RPMI7951 (cell line): ENCODE measurements at places on chromosomes 12 and 14. TPM values are rescaled to one million over a fixed set of nuclear protein-coding genes. Genes with fewer than 3 reads are reported as not detected.

DNA sequence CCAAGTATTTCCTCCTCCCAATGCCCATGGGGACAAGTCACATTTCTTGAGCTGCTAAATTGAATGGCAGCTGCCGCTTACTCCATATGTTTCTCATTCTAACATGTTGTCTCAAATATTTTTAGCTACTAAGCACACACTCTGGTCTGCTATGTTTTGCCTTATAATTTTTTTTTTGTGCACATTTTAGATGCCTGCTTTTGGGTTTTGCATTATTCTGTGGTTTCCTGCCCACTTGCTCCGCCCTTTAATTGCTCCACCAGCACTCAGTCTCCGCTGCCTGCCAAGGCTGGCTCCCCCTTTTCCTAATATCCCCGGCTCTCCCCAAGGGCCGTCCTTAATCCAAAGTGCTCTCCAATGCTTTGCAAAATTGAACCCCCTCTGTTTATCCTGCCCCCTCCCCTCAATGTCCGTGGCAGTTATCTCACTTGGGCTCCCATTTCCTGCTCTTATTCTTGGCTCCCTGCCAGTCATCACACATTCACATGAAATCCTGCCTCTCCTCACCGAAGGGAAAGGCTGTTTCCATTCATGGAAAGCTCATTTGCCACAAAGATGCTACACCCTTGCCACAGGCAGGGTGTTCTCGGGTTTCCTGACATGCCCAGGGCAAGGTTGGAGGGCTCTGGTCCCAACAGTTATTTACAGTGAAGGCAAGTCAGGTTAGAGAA, 79.4 kb downstream of the C12orf75 start:
- peak; percentile 51 for DNase-seq

DNA sequence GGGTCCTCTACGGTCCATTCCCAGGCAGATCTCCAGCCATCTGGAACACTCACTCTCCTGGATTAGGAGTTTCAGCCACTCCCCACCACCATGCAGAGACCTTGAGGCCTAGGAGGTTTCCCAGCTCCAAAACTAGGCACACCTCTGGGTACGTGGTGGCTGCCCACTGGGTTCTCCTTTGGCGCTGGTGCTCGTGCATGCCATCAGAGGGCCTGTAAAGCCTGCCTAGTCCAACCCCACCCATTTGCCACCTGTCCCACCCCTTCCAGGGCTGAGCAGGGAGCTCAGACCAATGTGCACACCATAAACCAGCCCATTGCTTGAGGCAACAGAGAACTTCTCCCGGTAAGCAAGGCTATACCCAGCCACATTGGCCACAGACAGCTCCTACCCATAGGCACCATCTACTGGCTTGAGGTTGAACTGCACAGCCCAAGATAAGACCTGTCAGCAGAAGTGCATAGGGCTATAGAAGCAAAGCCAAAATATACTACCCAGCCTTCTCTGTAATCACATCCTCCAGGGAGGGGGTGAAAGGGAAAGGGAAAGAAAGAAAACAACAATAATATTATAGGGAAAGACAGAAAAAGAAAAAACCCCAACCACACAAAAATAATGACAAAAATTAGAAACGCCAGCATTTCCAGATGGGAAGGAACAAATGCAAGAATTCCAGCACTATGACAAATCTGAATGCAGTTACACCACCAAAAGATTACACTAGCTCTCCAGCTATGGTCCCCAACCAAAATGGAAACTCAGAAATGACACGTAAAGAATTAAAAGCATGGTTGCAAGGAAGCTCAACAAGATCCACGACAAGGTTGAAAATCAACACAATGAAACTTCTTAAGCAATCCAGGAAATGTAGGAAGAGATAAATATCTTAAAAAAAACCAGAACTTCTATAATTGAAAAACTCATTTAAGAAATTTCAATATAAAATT, 111.9 kb upstream of the CCDC175 start:
- DNase-seq: peak; percentile 45

DNA sequence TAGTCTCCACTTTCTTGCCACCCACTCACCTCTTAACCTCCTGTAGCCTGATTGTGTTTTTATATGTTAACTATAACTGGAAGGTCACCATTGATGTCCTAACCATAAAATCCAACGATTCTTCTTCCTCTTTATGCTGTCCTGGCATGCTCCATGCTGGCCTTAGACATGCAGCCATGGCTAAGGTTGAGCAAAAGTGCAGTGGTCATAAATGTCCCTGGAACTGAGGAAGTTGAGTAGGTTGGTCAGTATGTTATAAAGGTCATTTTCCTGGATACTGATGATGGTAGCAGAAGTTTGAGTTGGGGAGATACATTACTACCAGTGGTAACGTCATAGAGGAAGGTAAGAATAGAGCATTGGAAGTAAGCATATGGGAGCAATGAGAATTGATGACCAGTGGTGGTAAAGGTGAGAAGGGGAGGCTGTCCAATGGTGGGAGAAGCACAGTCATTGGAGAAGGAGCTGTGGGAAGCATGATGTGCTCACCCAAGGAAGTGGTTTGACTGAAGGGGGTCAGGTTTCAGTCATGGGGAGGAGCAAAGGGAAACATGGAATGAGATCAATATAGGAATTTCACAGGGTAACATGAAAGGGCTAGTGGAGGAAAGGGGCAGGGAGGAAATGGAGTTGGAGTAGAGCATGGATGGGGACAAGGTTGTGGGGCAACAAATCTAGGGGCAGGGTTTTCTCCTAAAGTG, 240.8 kb downstream of the DACT1 start:
- peak; percentile 22 for DNase-seq

DNA sequence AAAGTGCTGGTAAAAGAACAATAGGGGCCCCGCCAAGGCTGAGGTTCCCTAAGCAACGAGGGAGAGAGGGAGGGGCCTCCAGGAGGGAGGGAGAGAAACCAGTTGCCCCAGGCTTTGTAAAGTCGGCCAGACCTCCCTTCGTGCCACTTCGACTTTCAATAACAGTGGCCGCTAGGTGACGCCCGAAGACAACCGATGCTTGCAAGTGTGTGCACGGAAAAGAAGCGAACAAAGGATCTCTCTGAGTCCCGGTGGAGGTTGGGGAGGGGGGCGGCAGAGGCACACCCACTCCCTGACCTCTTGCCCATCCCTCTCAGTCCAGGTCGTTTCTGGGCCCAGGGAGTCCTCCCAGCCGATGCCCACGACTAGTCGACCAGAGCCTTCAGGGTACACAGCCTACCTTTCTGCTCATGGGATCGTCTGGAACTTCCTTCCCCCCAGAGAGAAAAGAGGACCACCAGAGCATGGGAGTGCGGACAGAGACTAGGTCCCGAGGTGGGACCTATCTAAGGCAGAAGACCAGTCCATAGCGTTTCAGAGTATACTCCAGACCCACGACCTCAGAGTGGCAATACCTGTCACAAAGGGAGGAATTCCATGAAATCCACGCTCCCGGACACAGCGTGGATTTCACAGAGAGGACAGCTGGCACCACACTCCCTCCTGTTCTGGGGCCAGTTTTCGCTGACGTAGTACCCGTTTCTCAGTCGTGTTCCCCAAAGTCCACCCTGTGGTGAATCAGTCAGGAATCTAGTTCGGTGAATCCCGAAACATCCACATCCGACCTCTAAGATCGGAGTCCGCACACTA, 262.7 kb upstream of the ALG10B start:
- peak; percentile 77 for DNase-seq

- DNase-seq: peak; percentile 76
Observed at GRCh38 chr12:12016284-12017100, 54.2 kb upstream of the BCL2L14 start.

- DNase-seq: no peak
Observed at GRCh38 chr12:29176941-29177340, 27.9 kb downstream of the FAR2 start.

DNA sequence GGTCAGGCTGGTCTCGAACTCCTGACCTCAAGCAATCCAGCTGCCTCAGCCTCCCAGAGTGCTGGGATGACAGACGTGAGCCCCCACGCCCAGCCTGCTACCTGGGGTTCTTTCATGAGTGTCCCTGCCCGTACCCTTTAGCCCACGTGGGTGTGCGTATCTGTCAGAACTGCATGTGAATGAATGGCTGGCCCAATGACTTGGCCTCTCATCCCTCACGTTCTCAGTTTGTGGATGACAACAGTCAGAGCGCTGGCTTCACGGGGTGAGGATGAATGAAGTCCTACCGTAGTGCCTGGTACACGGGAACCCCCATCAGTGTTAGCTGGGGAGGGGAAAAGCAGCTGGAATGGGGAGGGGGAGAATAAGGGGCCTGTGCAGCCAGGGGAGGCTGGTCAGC, 16.1 kb upstream of the ZDHHC22 start:
- DNase-seq: no peak

Gene NKX2-1
- total RNA-seq: not detected in 2 replicates

DNA sequence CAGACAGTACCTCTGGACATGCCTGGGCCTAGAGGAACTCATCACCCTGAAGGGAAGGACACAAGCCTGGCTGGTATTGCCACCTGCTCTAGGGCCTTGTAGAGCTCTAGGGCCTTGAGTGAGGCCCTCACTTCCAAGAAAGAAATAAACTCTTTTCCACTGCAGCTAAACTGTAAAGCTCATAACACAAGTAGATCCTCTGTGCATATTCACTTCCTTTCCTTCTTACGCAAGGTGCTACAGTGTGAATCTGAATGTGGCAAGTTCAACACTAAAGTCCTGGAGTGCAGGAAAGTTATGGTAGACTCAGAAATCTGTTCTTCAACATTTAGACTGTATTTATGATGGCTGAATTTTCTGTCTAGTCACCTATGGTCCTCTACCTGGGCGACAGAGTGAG, 14.5 kb downstream of the RNASE3 start:
- DNase-seq: no peak

DNA sequence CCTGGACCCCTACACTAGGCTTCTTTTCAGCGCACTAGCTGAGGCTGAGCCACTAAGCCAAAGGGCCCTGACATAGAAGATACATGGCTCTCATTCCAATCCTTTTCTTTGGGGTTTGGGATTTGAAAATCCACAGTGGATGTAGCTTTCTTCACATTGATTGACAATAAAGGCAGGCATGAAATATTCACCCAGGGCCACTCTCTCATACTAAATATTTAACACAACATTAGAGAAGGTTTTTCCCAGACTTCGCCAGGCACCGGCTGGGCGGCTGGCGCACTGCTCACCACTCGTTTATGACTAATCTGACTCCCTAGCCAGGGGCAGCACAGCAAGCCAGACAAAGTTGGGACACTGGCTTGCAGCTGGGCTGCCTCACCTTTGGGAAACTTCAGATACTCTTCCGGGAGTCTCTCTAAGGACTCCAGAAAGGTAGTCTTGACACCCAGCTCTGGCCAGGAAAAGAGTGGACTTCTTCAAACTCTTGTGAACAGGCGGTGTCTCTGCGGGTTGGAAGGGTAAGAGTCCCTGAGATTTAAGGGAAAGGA, 699 bp upstream of the HOXC11 start:
- peak; percentile 65 for DNase-seq

DNA sequence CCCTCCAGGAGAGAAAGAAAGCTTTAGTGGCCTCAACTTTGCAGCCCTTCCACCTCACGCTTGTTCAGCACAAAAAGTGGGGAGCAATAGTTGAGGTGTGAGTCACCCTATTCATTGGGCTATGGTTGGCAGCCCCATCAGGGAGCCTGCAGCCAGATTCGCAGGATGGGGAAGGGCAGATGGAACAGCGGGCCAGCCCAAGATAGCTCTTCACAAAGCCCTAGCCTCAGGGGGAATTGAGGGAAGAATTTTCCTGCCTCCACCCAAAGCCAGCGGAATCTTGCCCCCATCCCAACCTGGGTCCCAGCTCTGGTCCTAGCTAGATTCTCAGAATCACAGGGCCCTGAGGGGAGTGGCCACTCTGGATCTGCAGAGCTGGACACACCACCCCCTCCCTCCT, 3.6 kb upstream of the KRT5 start:
- peak; percentile 39 for DNase-seq

Gene SLC38A4
- 0.12 and 0.68 TPM in 2 replicates for total RNA-seq

GRCh38 chr14:20681348-20682126, 2.8 kb upstream of the RNASE4 start:
- DNase-seq: peak; percentile 81

DNA sequence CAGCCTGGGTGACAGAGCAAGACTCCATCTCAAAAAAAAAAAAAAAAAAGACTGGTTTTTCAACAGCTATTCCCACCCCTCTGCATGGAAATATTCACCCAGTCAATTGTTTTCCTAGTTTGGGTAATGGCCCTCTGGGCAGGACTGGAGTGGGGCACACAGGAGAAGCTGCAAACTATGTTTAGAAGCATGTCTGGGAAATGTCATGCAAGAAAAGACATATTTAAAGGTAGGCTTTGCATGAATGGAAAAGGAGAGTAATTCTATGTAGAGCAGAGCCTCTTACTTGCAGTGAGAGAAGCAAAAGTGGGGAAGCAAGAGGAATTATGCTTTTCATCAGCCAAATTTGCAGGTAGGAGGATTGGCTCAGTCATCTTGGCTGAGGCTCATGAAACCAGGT, 276.5 kb upstream of the PLEKHG7 start:
- no peak for DNase-seq

DNA sequence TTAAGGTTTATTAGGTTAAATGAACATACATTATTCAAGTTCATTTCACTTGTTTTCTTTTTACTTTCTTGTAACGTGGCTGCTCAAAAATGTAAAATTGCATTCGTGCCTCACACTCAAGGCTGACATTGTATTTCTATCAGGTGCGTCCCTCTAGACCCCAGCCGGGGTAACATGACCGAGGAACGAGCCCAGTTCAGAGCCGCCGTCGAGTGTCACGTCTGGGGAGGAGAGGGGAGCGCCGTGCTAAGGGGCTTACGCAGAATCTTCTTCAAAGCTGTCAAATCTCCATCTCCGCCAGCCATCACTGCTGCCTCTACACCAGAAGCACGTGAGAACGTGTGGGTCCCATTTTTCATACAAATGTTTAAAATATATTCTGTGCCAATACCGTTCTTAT, 170.6 kb downstream of the RIMBP2 start:
- no peak for DNase-seq

Gene FAIM2
- total RNA-seq: 0.98 and 1.2 TPM in 2 replicates

Gene GPR84
- 0.12 TPM in 1 of 2 replicates, not detected in the other for total RNA-seq
